ENCODE measurements at places on chromosomes 6 and 20. TPM values are rescaled to one million over a fixed set of nuclear protein-coding genes. Genes with fewer than 3 reads are reported as not detected.
A peak's percentile ranks its signal among the peaks of the same experiment; 100 is the strongest.

GRCh38 chr20:38113401-38114325 lies 51.4 kb downstream of the TGM2 start:
- peak; percentile 39 for DNase-seq

- DNase-seq = no peak
Observed at GRCh38 chr20:50845566-50846215, 50.8 kb downstream of the BCAS4 start.

DNA sequence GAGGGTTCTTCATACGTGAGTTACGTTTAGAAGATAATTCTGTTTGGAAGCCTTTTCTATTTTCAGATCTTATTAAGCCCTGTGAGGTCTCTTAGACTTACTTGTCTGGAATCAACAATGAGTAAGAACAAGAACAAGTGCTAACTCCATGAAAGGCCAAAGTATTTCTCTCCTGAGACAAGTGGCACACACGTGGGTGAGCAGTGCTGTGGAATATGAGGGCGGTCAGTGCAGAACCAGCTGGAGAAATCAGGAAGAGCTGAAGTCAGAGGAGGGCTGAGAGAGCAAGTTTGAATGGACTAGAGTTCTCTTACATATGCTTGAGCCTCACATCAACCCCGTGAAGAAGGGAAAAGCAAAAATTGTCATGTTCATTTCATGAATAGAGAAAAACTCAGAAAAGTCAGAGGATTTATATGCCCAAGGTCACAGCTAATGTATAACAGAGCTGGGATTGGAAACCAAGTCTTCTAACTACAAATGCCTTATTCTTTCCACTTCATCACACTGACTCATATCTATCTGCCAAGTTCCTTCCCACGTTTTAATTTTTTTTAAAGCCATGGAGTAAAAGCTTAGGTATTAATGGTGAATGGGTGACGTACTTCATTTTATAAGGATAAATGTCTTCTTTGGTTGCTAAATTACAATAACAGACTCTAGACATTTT lies 201.3 kb upstream of the DTNBP1 start:
- DNase-seq = no peak

DNA sequence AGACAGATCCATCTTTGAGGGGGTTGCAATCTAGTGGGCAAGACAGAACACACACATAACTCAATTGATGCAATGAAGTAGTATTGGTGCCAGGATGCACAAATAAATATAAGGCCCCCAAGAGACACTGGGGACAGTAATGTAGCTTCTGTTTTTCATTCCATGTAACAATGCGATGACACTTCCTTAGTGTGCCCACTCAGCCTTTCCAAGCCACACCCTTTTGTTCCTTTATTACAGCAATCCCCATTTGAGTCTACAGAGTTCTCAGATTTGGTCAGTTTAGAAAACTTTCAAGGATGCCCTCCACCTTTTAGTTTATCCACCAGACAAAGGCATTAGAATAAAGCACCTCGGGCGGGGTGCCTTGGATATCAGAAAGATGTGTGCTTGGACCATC lies 15.5 kb downstream of the TGM3 start:
- DNase-seq = no peak

DNA sequence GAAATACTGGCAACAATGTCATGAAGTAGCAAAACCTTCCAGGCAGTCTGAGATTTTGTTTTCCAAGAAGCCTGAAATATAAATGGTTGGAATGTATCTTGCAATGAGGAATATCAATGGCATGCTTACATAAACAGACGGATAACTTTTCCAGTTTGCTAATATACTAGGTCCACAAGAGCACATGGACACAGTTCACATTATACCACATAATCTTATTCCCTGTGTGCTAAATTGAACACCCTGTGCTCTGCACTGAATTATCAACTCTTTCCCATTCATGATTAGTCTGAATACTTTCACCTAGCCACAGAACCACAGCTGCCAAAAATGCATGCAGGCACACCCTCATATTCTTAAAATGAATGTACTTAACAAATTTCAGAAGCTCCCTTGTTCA lies 274.3 kb downstream of the COL12A1 start:
- peak; percentile 85 for DNase-seq

DNA sequence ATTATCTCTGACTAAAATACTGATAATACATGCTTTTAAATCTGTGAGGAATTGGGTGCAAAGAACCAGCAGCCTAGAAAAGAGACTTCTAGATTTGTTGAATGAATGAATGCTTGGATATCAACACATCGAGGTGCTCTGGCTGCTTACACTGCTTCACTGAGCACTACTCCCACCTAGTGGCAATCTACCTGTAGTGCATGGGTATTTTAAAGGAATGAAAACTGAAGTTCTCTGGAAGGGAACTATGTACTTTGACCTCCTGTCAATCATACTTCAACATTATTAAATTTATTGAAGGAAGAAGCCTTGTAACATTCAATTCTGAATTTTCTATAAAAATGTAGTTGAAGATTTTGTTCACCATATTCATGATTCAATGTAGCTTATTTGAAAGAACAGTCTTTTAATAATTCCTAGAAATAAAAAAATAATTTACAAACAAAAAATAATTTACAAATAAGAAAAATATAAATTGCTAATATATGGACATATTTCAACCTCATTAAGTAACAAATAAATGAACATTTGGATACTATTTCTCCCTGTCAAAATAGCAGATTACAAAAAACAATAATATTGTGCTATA lies 111.2 kb upstream of the MMS22L start:
- peak; percentile 49 for DNase-seq

DNA sequence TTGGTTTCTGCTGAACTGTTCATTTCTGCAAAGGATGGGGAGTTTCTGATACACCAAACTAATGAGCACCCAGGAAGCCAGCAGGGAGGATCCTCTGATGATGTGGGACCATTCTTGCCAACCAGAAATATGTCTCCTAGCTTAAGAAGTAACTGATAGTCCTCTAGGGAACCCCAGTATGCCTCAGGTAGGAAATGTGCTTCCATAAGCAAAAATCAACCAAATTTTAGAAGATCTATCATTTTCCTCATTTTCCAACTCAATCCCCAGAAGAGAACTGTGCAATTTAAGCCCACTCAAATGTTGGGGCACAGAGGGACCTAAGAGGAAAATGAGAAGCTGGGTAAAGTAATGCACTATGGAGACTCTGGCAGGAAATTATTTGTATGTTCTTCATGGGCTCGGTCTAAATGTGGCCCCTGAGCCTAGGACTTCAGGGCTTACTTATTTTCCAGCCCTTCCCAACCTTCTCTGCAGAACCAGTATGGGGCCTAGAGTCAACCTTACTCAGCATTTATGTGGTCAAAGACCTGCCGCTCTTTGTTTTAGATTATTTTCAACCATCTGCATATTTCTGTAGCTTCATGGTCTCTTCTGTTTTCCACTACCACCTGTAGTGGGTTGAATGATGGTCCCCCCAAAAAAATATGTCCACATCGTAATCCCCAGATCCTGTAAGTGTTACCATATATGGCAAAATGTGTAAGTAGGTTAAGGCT lies 359.8 kb upstream of the CDH4 start:
- DNase-seq = no peak

DNA sequence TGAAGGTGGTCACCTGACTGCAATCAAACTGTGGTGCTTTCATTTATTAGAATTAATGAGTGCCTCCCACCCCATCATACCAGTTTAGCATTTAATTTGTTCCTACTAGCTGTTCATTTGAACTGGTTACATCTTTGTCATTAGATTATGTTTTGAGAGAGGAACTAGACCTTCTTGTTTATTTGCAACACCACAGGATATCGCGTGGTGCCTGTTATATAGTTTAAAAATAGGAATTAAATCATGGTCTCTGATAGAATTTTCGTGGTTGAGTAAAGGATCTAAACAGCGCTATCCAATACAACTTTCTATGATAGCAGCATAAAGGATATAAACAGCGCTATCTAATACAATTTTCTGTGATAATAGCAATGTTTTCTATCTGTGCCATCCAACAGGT lies 2.8 kb downstream of the RPRD1B start:
- no peak for DNase-seq

- no peak for DNase-seq
Observed at GRCh38 chr6:168641446-168641845, 200.5 kb downstream of the SMOC2 start.

GRCh38 chr20:48052475-48052835 lies 267.2 kb upstream of the SULF2 start:
- DNase-seq = no peak

DNA sequence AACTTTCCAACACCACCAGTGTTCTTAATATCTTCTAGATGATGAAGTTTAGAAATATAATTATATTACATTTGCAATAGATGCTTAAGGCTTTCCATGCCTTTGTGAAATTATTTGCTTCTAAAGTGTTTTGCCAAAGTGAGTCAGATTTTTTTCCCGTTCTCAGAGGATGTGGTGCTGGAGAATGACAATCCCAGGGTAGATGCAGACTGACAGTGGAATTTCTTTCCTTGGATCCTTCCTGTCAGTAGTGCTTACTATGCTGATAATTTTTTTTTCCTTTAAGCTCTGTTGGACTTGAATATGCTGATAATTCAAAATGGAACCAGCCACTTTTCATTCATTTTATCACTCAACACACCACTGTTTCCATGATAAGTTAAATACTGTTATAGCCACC lies 59.9 kb upstream of the SOX4 start:
- DNase-seq = peak; percentile 26

Gene EPHA7
- 31.4 TPM for total RNA-seq

Gene ZNF311
- total RNA-seq = 0.71 TPM

Gene TRIM10
- total RNA-seq = not detected

Gene DLK2
- total RNA-seq = 2.4 TPM

Gene MATN4
- total RNA-seq = 0.23 TPM

Gene METTL24
- not detected for total RNA-seq
